ENCODE measurements at places on chromosomes 5 and 9. TPM values are rescaled to one million over a fixed set of nuclear protein-coding genes. Genes with fewer than 3 reads are reported as not detected.

DNA sequence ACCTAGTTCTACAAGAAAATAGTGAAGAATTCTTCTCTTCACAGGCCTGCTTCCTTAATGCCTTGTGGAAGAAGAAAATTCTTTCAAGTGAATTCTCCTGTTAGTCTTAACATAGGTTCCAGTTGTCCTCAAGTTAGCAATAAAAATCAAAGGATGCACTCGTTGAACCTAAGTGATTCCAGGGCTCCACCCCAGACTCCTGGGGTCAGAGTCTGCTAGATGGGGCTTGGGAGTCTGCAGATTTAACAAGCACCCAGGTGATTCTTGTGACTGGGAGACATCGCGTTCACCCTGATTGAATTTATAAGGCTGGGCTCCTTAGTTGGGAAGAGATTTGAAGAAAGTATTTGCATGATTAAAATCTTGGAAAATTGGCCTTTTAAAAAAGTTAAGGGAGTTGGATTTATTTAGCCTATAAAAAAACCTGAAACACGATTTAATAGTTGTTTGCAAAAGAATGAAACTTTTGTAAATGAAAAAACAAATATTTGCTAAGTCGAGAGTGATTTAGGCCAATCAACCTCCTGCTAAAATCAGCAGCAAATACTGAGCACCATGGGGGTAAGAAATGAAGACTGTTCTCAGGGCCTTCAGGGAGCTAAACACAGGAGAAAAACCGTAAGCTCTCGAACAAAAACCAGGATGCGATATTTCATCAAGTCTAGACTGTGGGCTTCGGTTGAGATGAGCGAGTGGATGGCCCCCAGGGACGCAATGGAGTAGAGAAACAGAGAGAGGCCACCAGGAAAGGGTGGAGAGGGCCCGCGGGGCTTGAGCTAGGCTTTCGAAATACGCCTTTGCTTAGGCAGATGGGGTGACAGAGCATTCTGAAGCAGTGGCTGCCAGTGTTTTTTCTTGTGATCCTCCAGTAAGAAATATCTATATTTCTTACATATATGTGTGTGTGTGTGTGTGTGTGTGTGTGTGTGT is 86.9 kb upstream of the TTC23L start:
- H3K4me1 ChIP-seq = no peaks in the 10 kb centered on the region
- H3K36me3 ChIP-seq = no peaks in the 10 kb centered on the region
- no peak for DNase-seq
- no peaks in the 10 kb centered on the region for H3K27me3 ChIP-seq
- H3K27ac ChIP-seq = no peak overlapping the region

DNA sequence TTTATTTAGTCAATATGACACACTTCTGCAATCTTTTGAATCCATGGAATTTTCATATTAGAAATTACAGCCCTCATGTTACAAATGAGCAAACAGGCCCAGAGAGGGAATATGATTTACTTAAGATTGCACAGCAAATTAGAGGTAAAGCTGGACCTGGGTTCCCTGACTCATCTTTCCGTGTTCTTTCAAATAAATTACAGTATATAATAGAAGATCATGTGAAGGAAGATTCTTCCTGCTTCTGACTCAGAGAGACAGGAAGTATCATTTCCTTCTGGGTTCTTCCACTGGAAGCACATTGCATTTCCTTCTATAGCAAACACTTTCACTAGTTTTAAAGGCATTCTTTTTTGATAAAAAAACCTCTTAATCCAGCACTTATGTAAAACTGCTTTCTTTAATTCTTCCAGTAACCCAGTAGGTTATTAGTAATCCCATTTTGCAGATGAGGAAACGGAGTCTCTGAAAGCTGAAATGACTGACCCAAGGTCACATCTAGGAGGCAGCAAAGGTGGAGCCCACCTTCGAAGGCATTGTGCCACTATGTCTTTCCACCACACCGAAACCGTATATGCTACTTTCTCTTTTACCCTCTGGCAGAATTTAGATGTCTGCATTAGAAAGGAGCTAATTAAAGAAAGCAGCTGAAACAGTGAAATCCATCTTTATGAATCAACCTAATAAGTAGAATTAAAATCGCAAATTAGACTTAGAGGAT is 566.7 kb upstream of the KLF4 start:
- peak overlapping the region; percentile 49 for H3K27ac ChIP-seq
- no peaks in the 10 kb centered on the region for H3K27me3 ChIP-seq
- no peak overlapping the region for H3K4me3 ChIP-seq
- no peak for DNase-seq
- H3K36me3 ChIP-seq = no peaks in the 10 kb centered on the region

GRCh38 chr9:110160123-110160522 is 47.8 kb downstream of the C9orf152 start:
- no peak overlapping the region for H3K27ac ChIP-seq
- peaks cover 5% of the 10 kb centered on the region for H3K36me3 ChIP-seq
- no peaks in the 10 kb centered on the region for H3K27me3 ChIP-seq
- no peak overlapping the region for H3K4me3 ChIP-seq
- no peak for DNase-seq

GRCh38 chr5:148336704-148337435 is 1.5 kb downstream of the SPINK9 start:
- no peak overlapping the region for H3K27ac ChIP-seq
- no peak overlapping the region for H3K4me3 ChIP-seq
- DNase-seq = no peak
- H3K36me3 ChIP-seq = no peaks in the 10 kb centered on the region

- no peaks in the 10 kb centered on the region for H3K27me3 ChIP-seq
- no peak for DNase-seq
- H3K27ac ChIP-seq = no peak overlapping the region
Observed at GRCh38 chr9:89841456-89841855, 236.6 kb downstream of the GADD45G start.

DNA sequence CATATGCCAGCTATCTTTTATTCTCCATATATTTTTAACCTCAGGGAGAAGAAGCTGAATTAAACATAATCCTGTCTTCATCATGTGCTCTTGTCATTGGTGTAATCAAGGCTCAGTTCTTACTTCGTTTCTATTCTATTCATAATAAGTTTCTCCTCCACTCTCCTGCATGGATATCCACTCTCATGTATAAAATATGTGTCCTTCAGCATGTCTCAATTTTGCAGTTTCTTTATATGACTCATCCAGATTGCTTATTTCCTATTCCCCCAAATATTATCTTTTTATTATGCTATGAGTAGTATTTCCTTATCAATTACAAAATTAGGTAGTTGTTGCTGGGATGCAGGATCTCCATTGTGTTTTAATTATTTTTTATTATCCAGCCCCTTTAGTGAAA is 643.7 kb upstream of the ACO1 start:
- H3K4me3 ChIP-seq = no peak overlapping the region
- no peak for DNase-seq
- H3K4me1 ChIP-seq = no peaks in the 10 kb centered on the region
- no peaks in the 10 kb centered on the region for H3K36me3 ChIP-seq
- no peaks in the 10 kb centered on the region for H3K27me3 ChIP-seq

- no peak for DNase-seq
- H3K4me1 ChIP-seq = peaks cover 76% of the 10 kb centered on the region
- H3K4me3 ChIP-seq = no peak overlapping the region
- H3K36me3 ChIP-seq = no peaks in the 10 kb centered on the region
- H3K27ac ChIP-seq = no peak overlapping the region
- H3K27me3 ChIP-seq = peaks cover 76% of the 10 kb centered on the region
Observed at GRCh38 chr9:77016526-77017504, 2.6 kb upstream of the FOXB2 start.

GRCh38 chr5:129477532-129477931 is 17.4 kb downstream of the ADAMTS19 start:
- H3K27ac ChIP-seq = no peak overlapping the region
- H3K4me3 ChIP-seq = no peak overlapping the region
- peak; percentile 36 for DNase-seq

DNA sequence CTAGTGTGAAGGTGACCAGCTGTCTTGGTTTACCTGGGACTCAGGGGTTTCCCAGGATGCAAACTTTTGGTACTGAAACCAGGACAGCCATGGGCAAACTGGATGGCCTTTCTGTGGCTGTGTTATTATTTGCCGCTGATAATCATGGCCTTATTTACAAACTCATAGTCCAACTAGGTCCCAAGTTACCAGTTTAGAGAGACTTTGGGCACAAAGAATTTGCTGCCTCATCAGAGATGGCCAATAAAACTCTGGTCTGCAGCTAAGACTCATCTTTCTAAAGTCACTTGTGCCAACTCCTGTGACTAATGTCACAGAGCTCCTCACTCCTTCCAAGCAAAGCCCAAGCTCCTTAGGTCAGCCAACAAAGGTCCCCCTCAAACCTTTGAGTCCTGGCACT is 47.5 kb upstream of the PLPP6 start:
- H3K4me1 ChIP-seq = no peaks in the 10 kb centered on the region
- H3K4me3 ChIP-seq = no peak overlapping the region
- no peak overlapping the region for H3K27ac ChIP-seq

DNA sequence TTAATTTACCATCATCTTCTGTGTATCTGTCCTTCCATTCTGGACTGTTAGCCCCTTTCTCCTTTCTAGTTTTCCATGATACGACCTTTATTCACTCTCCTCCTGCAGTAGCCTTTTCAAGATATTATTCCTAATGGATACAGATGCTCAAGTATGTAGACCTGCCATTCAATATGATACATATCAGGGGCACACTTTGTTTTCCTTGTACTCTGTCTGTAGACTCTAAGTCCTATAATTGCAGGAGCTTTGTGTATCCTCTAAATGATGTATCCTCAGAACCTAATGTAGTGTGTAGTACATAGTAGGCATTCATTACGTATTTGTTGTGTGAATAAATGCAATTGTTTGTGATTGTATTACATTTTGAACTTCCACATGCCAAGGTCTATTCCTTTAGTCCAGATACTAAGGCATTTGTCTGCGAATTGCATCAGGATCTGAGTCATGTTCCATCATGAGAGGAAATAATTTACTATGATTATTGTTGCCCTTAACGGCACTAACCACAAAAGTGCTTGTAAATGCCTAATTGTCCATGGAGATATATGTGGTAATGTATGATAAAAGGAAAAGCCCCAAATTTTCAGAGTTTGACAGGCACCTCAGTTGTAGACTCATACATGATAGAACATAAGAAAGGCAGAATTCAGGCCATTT is 57.1 kb upstream of the IZUMO3 start:
- no peak overlapping the region for H3K27ac ChIP-seq
- no peak overlapping the region for H3K4me3 ChIP-seq
- no peaks in the 10 kb centered on the region for H3K4me1 ChIP-seq
- no peaks in the 10 kb centered on the region for H3K27me3 ChIP-seq
- no peak for DNase-seq

DNA sequence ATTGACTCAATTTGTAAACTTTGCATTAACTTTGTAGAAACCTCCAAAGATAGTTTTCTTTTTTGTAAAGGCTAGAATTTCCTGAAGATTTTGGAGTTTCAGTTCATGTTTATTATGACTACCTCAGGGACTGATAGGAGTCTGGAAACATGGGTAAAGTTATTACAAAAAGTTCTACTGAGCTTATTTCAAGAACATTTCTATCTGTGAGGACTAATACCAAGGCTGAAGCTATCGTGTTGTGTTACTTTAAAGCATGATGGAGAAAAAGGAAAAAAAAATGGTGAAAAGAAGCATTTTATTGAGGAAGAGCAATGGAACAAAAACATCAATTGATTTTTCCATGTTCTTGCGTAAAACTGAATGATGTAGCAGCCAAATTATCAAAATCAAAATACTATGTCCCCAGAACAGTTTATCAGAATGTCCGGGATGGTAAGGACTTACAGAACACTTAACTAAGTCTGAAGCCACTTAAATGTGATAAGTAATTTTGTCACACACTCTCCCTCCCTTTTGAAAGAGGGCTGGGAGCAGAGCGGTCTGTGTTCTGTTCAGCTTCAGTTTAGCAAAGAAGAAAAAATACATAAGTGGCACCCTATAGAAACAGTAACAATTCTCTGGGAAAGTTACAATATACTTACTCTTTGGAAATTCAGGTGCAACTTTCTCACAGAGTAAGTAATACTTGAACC is 25.1 kb upstream of the VCAN start:
- no peak for DNase-seq
- no peaks in the 10 kb centered on the region for H3K36me3 ChIP-seq
- H3K4me3 ChIP-seq = no peak overlapping the region

DNA sequence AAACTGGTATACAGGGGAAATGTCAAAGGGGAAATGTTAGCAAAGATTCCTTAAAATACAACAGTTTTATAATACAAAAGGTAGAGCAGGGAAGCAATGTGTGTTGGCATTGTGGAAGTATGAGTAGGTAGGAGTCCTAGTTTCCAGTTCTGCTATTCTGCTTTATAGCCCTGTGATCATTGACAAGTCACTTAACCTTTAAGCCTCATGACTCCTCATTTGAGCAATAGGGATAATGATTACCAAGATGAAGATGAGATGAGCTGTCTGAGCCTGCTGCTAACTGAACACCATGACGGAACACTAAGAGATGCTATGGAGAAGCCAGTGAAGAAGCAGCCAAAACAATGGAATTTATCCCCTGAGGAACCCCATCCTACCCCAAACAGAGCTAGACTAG is 251.7 kb downstream of the PAPPA start:
- H3K27me3 ChIP-seq = no peaks in the 10 kb centered on the region
- no peak overlapping the region for H3K4me3 ChIP-seq
- no peaks in the 10 kb centered on the region for H3K4me1 ChIP-seq
- H3K27ac ChIP-seq = no peak overlapping the region
- no peak for DNase-seq
- H3K36me3 ChIP-seq = no peaks in the 10 kb centered on the region

Gene TSSK1B
- not detected for total RNA-seq

Gene SHOC1
- total RNA-seq = not detected

Gene PRLR
- 33.2 TPM for total RNA-seq

Gene FABP6
- total RNA-seq = not detected

Gene FBN2
- 3.6 TPM for total RNA-seq

Gene AFAP1L1
- 3.8 TPM for total RNA-seq

Gene SLC6A19
- total RNA-seq = not detected

Gene TTC23L
- not detected for total RNA-seq

Gene SEMA4D
- 42.9 TPM for total RNA-seq

Gene ESM1
- not detected for total RNA-seq
